Thymus (tissue), 14 donors: ENCODE measurements at places on chromosomes 6 and 20. TPM values are rescaled to one million over a fixed set of nuclear protein-coding genes. Genes with fewer than 3 reads are reported as not detected.

DNA sequence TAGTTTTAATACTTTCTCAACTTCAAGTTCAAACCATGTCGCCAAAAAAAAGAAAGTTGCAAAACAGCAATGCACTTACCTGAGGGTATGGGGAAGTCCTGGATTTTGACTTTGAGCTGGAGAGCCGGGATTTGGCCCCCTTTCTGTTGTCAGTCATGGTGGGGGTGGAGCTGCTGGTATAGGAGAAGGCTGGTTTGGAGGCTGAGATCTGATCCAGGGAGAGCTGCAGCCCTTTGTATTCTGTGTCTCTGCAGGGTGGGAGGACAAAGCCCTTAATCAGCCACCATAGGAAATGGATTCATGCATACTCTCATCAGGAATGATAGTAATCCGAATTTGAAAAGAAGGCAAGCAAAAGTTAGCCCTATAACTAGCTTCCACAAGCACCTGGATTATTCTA lies 44.0 kb downstream of the SIM1 start:
- no peak for DNase-seq

DNA sequence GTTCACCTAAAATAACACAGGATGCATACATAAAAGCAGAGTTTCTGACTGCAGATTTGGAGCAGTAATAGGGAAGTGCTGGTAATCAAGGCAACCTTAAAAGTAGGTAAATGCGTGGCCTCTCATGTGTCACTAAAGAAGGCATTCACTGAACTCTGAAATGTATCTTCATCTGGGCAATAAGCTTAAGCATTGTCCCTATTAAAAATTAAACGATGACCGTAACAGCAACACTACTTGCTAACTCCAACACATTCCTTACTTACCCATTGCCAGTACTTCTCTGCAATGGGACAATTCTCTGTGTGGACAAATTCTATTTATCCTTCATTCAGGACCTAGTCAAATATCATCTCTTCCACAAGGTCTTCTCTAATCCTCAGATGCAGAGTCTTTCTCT lies 19.9 kb downstream of the ADGRF1 start:
- DNase-seq: no peak

DNA sequence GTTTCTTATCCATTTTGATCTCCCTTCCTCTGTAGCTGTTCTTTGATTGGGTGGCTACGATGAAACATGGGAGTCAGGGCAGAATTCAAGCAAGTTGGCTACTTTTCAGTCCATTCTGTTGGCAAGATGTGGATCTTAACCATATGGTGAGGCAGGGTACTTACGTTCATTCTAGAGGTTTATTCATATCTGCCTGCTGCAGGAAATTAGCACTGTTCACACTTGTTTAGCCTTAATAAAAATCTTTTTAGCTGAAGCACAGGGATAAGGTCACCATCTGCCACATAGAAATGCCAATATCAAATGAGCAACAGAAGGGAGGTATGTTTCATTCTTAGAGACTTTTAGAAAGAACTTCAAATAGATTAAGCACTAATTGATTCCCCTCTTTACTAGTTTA lies 83.9 kb downstream of the GRIK2 start:
- DNase-seq: no peak

DNA sequence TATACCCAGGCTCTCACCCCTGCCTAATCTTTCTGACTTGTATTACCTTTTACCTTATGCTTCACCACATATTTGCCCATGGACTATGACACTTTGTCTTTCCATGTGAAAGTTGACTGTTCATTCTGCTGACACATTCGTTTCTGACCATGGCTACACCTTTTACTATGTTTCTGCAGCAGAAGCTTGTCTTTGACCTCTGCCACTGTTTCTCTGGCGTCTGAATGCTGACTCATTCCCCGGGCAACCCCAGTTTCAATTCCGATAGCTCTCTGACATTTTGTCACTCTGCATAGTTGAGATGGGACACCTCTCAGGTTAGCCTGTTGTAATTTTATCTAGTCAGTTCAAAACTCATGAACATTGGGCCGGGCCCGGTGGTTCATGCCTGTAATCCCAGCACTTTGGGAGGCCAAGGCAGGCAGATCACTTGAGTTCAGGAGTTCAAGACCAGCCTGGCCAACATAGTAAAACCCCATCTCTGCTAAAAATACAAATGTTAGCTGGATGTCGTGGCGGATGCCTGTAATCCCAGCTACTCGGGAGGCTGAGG lies 50.7 kb downstream of the SLC26A8 start:
- no peak for DNase-seq

DNA sequence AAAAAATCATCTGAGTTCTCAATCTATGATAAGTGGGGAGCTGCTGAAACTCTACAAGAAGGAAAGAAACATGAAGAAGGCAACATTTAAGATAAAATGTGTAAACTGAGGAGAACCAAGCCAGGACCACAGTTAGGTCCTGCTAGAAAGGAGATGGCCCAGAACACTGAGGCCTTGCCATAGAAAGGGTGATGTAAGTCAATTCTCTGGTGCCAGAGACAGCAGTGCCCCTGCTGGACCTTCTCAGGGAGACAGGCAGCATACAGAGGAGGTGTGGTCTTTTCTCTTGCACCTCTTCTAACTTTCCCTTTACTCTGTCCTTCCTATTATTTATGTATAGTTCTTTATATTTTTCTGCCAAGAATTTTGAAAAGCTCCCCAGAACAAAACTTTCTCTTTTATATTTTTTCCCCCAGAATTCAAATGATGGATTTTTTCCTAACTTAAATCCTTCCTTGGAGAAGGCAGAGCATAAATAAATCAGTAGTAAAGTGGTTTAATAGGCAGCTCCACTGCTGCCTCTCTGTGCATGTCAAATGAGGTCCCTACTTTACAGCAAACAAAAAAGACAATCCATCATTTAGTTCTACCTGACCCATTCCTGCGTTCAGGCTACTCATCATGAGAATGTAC lies 9.0 kb downstream of the UQCC2 start:
- DNase-seq: peak; percentile 47

DNA sequence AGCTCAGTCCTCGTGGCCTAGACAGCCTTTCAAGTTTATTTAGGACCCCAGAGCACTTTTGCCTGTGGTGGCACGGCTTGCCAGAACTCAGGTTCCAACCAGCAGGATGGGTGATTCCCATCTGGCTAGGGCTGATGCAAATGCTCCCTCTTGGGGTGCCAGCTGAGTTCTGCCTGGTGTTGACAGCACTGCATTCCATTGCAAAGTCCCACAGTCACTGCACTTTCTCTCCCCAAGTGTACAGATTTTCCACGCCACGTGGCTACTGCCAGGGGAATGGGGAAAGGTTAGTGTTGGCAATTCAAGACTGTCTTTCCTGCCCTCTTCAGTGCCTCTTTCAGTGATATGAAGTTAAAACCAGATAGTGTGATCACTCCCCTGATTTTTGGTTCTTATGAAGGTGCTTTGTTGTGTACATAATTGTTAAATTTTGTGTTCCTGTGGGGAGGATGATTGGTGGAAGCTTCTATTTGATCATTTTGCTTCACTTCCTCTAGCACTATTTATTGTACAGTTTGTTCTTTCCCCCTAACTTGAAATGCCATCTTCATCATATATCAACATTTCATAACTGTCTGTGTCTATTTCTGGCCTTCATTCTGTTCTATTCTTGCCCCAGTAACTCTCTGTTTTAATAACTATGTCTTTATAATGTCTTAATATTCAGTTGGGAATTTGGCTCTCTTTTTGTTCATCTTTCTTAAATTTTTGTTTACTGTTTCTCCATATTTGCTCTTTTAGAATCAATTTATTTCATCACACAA lies 86.2 kb downstream of the CFAP61 start:
- DNase-seq: no peak

- DNase-seq: no peak
These were observed 23.6 kb downstream of the FOXA2 start for GRCh38 chr20:22560817-22561216.

CLVS2 gene
- total RNA-seq: 0.05 TPM

GRCh38 chr6:39422238-39422637 lies 99.7 kb upstream of the KCNK16 start:
- DNase-seq: no peak

DNA sequence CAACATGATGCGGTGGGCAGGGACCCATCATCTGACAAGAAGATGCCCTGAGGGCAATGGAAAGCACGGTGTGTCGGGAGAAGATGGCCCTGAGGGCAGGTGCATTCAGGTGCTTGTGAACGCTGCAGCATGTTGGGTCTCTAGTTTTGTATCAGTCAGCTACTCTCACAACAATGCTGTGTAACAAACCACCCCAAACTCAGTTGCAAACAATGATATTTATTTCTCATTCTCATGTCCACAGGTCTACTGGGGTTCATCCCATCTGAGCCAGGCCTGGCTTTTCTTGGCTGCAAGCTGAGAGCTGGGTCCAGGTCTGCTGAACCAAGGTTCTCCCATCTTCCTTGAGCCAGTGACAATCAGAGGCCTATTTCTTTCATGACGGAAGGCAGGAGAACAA lies 461.6 kb downstream of the PREX1 start:
- no peak for DNase-seq

GRCh38 chr20:46351357-46352058 lies 43.2 kb upstream of the CDH22 start:
- DNase-seq: no peak

LAMA2 gene
- total RNA-seq: 4.0 TPM

CARMIL1 gene
- total RNA-seq: 17.4 TPM

GRCh38 chr6:107447663-107448216 lies 11.6 kb downstream of the PDSS2 start:
- DNase-seq: no peak

HLA-F gene
- total RNA-seq: 130 TPM

DNA sequence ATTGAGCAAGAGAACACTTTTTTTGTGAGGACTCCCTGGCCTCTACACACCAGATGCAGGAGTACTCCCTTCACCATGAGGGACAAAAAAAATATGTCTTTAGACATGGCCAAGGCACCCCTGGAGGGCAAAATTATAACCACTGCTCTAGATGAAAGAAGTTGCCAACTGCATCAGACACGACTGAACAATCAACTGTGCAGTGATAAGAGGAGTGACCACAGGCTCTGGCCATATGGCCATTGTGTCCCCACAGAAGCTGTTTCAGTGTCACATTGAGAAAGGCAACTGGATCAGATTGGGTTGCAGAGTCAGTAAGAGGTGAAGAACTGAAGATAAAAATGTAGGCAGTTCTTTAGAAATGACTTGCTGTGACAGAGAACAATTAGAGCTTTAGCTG lies 85.7 kb downstream of the C6orf118 start:
- no peak for DNase-seq

SULF2 gene
- total RNA-seq: 9.3 TPM

DNA sequence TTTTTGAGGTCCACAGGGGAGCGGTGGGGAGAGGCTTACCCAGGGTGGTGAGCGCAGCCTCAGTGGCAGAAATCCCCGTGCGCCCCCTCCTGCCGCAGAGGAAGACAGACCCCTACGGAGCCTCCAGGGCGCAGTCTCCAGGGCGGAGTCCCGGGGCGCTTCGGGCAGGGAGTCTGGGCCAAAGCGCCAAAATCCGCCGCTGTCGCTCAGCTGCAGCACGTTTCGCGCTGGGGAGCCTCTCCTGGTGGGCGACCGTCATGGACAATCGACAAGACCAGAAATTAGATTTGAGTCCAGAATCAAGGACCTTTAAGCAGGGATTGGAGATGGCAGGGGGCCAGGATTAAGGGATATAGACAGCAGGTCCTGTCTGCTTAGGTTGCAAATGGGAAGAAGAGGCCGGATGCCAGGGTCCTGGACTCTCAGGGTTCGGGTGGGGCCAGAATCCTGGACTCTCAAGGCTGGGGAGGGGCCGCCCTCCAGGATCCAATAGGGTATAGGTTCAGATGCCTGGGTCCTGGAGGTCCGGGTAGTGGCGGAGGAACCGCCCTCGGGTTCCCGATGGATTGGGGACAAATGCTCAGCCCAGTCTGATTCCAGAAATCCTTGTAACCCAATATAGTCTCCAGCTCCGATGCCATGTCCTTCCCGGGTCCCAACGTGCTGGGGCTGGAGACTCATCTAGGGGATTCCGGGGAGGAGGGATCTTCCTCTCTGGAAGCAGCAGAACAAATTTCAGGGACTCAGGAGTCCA lies 7.9 kb upstream of the HLA-E start:
- DNase-seq: no peak

GRCh38 chr20:8043687-8044282 lies 24.2 kb upstream of the TMX4 start:
- peak; percentile 78 for DNase-seq

SMLR1 gene
- not detected for total RNA-seq

- no peak for DNase-seq
These were observed 64.5 kb downstream of the IPCEF1 start for GRCh38 chr6:154292066-154292465.

DNA sequence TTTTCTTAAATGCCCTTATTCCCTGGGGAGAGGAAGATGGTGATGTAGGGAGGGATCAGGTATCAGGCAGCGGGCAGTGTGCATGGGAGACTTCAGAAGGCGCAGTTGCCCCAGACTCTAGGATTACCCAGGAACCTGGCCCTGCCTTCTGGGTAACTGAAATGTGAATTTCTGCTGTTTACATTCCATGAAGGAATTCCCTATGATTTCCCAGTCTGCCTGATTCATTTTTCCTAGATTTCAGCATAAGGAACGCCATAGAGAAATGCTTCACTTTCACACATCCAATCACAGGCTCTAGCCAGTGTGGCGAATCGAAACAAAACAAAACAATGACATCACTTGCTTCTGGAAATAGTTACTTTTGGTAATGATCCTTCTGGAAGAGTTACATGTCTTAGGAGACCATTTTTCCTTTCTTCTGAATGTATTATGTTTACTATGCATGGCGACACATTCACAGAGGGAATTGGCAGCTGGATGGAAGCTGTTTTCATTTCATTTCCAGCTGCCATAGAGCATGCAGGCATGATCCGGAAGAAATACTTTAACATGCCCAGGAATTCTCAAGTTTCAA lies 33.3 kb downstream of the LRP11 start:
- DNase-seq: no peak
